Chondrocyte (in vitro differentiated cells): ENCODE measurements at places on chromosomes 5 and 9.

DNA sequence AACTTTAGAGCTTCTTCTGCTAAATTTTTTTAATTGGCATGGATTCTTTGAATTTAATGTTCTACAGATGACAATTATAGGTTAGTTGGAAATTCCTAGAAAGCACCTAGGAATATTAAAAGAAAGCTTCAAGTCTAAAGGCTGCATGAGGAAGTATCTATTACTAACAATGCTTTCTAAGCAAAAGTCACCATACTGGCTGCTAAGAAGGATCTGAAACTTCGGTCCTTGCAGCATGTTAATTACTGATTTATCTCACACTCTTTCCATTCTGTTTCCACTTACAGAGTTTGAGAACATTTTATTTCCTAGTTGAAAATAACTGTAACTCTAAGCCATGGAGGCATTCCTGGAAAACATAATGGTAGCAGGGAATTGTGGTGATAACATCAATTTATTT lies 8.4 kb downstream of the SEMA6A start:
- DNase-seq, result no peak

DNA sequence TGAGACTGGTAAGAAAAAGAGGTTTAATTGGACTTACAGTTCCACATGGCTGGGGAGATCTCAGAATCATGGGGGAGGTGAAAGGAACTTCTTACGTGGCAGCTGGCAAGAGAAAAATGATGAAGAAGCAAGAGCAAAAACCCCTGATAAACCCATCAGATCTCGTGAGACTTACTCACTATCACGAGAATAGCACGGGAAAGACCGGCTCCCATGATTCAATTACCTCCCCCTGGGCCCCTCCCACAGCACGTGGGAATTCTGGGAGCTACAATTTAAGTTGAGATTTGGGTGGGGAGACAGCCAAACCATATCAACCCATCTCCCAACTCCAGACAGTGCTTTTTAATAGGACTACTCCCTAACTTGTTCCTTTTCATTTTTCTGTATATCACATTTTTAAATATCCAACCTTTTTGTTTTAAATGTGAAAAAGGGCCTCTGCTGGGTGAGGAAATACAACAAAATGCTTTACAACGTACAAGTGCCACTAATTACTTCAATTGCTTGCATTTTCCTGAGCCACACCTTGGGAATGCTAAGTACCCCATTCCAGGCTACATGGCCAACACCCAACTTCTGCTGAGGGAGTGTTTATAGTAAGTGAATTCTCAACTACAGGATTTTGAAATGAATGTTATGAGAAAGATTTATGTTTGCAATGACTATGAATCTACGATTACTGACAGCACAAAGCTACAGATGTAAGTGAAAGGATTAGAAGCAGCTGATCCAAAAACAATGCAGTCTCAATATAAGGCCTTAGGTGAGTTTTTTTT lies 294.1 kb upstream of the CD180 start:
- DNase-seq, result no peak

- DNase-seq, result no peak
Observed at GRCh38 chr9:131574730-131575640, 29.7 kb downstream of the PRRT1B start.

GRCh38 chr9:122076117-122076516 lies 17.0 kb downstream of the TTLL11 start:
- DNase-seq, result no peak

DNA sequence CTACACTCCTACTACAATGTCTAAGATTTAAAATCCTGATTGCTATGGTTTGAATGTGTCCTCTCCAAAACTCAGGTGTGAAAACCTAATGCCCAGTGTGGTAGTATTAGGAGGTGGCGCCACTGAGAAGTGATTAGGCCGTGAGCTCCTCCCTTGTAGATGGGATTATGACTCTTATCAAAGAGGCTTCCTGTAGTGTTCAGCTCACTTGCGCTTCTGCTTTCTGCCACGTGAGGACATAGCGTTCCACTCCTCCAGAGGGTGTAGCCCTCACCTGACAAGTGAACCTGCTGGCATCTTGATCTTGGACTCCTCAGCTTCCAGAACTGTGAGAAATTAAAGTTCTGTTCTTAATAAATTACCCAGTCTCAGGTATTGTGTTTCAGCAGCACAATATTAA lies 33.0 kb upstream of the WHRN start:
- DNase-seq, result no peak

- DNase-seq, result no peak
Observed at GRCh38 chr5:98768960-98769209, 4.6 kb upstream of the RGMB start.

GRCh38 chr9:124501771-124502320 lies 5.4 kb downstream of the NR5A1 start:
- peak; percentile 40 for DNase-seq

GRCh38 chr5:32241034-32241783 lies 67.1 kb upstream of the GOLPH3 start:
- no peak for DNase-seq

DNA sequence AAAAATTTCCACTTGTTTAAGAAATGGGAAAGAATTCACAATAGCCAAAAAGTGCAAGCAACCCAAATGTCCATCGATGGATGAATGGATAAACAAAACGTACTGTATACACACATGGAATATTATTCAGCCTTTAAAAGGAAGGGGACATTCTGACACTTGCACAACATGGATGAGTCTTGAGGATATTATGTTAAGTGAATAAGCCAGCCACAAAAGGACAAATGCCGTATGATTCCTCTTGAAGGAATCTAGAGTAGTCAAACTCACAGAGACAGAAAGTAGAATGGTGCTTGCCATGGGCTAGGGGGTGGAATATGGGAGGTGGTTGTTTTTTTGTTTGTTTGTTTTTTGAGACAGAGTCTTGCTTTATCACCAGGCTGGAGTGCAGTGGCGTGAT lies 3.8 kb upstream of the ATP6V0E1 start:
- DNase-seq, result no peak

DNA sequence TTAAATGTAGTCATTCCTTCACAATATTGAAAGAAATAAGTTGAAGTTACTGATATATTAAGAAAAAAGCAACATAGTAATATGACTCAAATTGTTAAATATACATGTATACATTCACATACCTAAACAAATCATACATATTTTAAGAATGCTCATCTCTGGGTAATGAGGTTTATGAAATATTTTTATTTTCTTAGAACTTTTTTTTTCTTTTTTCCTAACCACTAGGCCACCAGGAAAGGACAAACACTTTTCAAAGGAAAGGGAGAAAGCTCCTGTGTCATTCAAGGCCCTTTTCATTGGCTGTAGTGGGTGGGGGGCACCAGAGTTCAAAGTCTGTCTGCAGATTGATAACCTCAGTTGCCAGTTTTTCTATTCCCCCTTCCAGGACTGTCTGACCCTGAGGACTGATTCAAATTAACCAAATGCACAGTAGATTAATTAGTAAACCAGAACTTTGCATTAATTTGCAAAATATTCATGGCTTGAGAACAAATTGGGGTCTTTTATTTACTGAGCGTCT lies 72.9 kb upstream of the NIPAL4 start:
- DNase-seq, result no peak

GRCh38 chr5:111781200-111781599 lies 24.2 kb upstream of the NREP start:
- DNase-seq, result no peak

- no peak for DNase-seq
Observed at GRCh38 chr5:34526682-34527305, 129.3 kb upstream of the RAI14 start.

- DNase-seq, result no peak
Observed at GRCh38 chr5:55286411-55286933, 21.0 kb downstream of the DHX29 start.

DNA sequence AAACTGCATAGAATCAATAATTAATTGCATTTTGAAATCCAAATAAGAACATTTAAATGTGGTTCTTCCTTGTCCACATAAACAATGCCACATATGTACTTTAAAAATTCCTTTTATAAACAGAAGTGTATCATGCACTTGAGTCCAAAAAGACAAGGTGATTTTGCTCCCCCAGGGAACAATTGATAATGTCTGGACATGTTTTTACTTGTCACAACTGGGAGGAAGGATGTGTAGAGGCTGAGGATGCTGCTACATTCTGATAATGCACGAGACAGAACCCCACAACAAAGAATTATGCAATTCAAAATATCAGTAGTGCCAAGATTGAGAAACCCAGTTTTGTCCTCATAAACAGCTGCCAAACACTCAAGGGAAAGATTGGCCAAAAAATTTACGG lies 181.1 kb upstream of the ISL1 start:
- DNase-seq, result no peak

DNA sequence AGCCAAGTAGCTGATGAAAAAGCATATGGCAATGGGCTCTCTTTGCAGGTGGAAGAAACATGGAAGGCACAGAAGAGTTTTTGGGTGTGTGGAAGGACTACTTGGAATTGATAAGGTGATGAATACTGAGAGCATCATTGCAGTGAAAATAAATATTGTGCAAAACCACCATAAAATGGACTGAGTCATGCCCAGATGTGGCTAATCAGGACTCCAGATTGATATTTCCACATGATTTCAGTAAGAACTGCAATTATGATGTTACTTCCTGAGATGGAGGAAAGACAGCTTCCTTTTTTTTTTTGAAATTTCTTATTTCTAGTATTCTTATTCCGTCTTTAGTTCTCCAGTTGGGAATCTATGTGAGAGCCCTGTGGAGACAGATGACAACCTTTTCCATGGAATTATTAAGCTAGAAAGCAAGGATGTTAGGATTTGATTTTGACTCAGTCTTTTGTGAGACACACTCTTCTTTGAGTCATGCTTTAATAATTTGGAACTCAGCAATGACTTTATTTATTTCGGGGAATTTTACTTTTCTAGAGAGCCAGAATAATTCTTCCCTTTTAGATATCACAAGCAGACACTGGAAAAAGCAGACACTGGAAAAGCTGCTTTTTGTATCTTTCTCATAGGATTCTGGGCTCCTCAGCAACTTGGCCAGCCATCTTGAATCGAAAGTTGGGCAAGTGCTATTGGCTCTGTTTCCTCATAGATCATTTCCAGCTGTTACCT lies 94.2 kb upstream of the VCAN start:
- no peak for DNase-seq

GRCh38 chr9:113219186-113219936 lies 1.7 kb downstream of the FKBP15 start:
- no peak for DNase-seq

DNA sequence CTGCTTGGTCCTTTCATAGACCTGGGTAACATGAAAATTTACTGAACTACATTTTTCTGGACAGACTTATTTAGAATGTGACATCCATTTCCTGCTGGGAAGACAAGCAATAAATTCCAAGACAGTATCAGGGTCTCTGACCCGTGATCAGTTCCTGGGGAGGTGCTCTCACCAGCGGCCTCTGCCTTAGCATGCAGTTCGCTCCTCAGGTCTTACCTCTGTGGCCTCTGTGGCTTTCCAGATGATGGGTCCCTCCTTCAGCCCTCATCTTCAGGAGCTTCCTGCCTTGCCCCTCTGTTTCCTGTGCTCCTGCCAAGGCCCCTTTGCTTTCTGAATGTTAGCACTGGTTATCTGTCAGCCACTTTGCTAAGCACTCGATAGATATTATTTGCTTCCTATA lies 66.4 kb downstream of the CMYA5 start:
- no peak for DNase-seq
